GM12891 (cell line): ENCODE measurements at places on chromosomes 7 and 10.

- peak; percentile 24 for DNase-seq
Measured at GRCh38 chr10:119139464-119140067, 25.9 kb downstream of the SFXN4 start.

GRCh38 chr10:86730227-86730626 lies 26.2 kb upstream of the BMPR1A start:
- no peak for DNase-seq

- DNase-seq: no peak
Measured at GRCh38 chr10:101065481-101066145, 3.8 kb downstream of the KAZALD1 start.

DNA sequence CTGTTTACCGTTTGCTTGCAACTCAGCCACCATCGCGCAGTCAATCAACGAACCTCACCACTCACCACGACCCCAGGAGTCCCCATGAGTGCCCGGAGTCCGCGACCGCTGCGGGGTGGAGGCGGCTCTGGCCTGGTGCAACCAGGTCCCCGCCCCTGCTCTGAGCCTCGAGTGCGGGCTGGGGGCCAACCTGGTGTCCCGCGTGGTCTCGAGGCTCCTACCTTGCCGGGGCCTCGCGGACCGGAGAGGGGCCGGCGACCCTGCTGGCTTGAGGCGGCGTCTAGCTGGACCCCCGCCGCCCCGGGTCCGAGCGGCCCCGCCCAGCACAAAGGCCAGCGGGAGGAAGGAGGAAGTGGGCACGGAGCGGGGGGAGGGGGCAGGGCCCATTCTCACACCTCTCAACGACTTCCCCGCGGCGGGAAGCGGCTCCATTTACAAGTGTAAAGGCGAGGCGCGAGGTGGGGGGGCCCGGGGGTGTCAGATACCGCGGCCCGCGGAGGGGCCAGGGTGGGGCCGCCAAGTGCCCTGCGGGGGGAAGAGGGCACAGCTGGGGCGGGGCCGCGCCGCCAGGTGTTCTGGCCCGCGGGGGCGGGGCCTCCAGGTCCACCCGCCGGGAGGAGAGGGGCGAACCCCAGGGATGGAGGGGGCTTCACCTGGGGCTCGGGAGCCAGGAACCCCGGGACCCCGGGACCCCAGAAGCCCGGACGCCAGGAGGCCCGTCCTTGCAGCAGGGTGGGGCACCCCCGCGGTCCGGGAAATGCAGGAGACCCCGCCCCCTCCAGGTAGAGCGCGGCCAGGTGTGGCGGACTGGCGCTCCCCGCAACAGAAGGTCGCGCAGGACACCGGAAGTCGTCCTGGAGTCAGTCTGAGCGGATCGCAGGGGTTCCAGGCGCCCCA lies 8.6 kb downstream of the CTBP2 start:
- no peak for DNase-seq

DNA sequence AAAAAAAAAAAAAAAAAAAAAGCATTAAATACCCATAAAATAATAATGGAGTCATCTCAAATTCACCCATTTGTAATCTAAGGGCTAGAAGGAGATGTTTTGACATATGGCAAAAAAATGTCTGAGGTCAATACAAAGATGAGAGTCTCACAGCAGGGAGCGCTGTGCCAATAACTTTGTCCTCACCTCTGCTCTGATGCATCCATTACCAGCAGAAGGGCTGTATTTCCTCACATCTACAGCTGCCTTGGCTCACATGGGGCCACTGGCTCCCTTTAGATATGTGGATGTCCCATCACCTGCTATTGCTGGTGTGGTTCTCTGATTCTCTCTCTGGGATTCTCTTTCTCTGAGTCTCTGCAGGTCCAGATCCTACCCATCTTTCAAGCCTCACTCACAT lies 90.3 kb upstream of the FAM133B start:
- no peak for DNase-seq

DNA sequence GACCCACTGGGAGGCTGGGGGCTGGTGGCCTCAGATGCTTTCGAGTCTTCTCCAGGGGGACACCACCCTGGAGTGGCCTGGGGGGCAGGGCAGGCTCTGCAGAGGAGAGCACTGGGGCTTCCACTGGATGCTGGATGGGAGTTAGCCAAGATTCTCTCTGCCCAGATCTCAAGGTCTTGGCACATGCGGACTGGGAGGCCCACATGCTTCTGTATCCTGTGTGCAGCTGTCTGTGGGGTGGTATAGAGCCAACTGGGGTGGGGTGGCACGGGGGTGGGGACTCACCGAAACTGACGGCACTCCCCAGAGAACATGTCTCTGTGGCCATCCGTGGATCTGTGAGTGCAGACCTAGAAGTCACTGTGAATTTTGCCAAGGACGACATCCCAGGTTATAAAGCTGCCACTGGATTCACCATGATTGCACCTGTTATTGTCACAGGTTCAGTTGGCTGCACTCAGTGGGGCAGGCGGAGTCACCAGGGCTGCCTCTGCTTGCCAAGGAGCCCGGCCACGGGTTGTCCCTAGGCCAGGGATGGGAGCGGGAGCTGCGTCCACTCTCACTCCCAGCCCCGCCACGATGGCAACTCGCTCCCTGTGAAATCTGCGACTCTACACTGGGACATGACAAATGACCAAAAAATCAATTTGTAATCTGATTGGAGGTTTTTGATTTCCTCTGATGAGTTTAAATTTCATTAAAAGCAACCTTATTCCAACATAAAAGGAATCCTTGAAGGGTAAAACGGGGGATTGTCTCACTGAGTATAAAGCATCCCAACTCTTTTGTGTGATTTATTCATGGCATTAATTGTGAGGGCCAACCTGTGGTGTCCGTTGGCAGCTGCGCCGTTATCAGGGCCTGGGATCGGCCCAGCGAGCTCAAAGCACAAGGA lies 131.3 kb downstream of the EBF3 start:
- DNase-seq: no peak

DNA sequence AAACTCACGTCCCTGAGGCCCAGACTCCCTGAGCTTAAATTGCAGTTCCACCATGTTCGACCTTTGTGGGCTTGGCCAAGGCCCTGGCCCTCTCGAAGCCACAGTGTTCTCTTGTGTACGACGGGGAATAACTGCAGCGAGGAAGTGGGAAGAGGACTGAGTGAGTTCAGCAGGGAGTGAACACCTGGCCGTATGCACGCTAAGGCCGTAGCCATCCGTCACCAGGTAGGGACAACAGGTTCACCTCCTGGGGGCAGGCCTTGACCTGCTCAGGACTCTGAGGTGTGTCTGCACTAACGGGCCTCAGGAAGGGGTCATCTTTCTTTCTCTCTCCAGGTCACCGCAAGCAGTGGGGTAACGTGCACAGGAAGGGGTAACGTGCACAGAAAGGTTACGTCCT lies 67.2 kb upstream of the CTBP2 start:
- DNase-seq: no peak

GRCh38 chr10:124340033-124340760 lies 78.5 kb downstream of the OAT start:
- DNase-seq: no peak

DNA sequence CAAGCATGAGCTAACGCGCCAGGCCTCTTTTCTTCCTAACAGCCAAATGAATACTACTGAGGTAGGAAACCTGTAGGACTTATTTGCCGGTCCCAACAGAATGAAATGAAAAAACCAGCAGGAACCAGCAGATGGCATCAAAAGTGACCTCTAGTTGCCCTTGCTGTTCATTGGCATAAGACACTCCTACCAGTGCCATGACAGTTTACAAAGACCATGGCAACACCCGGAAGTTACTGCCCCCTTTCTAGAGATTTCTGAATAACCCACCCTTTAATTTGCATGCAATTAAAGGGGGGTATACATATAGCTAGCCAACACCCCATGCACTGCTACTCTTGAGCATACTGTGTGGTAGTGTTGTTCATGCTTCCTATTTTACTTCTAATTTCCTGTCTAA lies 65.2 kb downstream of the ATE1 start:
- DNase-seq: no peak

GRCh38 chr7:92400013-92400412 lies 47.3 kb upstream of the GATAD1 start:
- no peak for DNase-seq

DNA sequence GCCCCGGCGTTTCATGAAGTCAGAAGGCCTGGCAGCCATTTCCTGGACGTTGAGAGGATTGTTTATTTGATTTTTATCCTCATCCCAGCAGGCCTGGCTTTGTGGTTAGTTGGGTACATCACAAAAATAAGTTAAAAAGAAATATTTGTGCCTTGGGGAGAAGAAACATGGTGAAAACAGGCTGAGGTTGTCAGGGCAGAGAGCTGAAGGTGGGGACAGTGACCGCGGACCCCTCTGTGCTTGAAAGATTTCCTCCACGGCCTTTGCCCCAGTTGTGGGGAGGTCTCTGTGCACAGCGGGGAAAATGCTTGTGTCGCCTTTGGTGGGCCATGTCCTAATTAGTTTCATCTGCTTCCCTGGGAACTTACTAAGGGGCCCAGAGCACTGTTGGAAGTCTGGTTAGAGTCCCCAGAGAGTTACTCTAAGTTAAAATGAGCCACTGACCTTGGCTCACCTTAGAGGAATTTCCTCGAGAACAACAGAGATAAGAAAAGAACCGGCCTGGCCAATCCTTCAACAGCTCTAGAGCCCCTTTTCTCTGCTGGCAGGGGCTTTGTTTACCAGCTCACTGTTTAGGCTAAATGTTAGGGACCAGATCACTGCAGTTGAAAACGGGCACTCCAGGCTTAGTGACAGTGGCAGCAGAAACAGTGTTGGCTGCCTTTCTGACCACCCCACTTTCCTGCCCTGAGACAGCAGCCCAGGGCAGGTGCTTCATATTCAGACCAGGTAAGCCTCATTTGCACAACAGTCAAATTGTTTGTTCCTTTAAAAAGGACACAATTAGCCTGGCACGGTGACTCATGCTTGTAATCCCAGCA lies 37.9 kb downstream of the CRCP start:
- no peak for DNase-seq

DNA sequence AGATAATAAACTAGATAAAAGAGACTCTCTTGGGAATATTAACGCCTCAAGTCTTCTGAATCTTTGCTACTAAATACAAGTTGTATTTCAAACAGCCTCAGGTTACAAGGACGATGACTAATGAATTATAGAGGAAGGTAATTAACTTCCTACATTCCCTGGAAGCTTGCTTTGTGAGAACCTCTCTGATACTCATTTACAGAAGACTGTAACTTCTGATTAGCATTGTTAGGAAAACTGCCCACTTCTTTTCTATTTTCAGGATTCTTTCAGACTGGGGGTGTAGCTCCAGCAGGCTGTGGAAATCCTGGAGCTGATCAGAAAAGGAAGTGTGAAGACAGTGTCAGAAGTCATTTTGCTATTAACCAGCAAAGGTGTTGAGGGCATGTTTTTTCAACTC lies 316.7 kb upstream of the NPSR1 start:
- no peak for DNase-seq

DNA sequence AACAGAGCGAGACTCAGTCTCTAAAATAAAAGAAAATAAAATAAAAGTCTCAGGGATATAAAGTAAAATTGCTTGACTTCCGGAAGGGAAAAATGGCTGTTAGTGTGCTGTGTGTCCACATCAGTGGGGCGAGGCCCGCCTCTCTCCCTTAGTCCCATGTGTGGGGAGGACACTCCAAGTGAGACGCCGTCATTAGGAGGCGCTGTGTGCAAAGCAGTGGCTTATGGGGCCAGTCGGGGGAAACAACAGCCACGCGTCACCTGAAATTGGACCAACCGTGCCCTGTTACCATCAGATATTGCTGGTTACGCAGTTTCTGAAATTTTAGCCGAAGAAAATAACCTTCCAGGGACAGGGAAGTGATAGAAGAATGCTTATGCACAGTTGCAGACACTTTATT lies 15.8 kb downstream of the SFXN4 start:
- DNase-seq: no peak

DNA sequence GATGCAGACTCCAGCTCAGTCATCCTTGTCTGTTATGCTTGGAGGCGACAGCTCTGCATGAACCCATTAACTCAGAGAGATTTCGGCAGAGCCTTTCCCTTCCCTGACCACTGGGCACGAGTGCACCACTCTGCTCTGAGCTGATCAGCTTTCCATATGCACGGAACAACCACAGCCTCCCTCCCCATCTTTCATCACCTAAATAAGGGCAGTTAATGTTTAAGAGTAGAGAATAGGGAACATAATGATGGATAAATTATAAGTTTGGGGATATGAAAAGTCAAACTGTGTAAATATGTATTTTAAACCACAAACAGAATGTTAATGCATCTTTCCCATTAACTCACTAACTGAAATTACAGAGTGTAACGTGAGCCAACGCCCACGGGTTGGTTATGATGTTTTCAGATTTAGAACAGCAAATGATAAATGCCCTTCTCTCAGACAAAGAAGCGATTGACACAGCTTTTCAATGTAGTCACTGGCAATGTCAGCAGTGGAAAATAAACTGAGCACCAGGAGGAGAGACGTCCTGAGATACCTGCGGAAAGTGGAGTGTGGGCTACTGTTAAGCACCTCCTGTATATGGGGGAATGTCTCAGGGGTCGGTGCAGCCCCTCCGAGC lies 658.2 kb downstream of the LRMDA start:
- DNase-seq: no peak

GRCh38 chr10:55426138-55426537 lies 625.1 kb upstream of the PCDH15 start:
- no peak for DNase-seq
